ENCODE measurements at places on chromosomes 13 and 19. TPM values are rescaled to one million over a fixed set of nuclear protein-coding genes. Genes with fewer than 3 reads are reported as not detected.

Gene BEST2
- not detected for total RNA-seq

Gene FOXA3
- total RNA-seq: 3.3 TPM

Gene LIG4
- total RNA-seq: 8.7 TPM

Gene ZNF677
- total RNA-seq: 47.9 TPM

Gene C1QTNF9
- not detected for total RNA-seq

Gene CBY2
- total RNA-seq: not detected

Gene ZNF790
- 10.1 TPM for total RNA-seq

All from type B pancreatic cell (in vitro differentiated cells).